Stimulated activated CD8-positive, alpha-beta memory T cell treated with anti-CD3 and anti-CD28 coated beads, Interleukin-7, amount 100 ng/mL, for 1 hour (primary cell): ENCODE measurements at places on chromosomes 11 and 22.

GRCh38 chr11:95923728-95924413 is at the start of gene MTMR2:
Gene MTMR2, minus strand, starts transcription at chr11:95924107. Its CDS starts 153 bp downstream, at chr11:95923954.
- DNase-seq, result peak; percentile 12

DNA sequence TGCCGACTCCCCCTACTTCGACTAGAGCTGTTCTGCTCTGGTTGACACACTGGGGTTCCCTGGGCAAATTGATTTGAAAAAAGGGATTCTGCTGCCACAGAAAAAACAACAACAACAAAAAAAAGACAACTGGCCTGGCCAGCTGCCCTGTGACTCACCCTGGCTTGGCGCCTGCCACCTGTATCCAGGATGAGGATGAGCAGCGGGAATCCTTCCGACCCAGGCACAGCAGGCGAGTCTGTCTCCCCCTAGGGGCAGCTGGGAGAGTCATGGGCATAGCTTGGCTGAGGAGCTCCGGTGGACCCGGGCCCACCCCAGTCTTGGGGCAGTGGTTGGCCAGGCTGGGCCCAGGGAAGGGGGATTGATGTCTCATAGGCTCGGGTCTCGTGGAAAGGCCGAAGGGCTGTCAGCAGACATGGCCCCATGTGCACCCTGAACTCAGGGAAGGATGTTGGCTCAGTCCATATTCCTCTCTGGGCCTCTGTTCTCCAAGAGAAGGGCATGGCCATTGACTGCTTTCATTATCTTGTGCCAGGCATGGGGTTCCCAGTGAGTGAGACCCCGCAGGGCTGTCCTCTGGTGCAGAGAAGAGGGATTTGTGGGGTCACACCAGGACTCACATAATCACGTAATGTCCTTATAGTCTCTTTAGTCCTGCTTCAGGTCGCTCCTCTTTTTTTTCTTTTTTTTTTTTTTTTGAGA is 10.4 kb upstream of the SUN2 start:
- DNase-seq, result no peak

GRCh38 chr11:42661942-42662341 is 649.9 kb upstream of the API5 start:
- DNase-seq, result no peak

DNA sequence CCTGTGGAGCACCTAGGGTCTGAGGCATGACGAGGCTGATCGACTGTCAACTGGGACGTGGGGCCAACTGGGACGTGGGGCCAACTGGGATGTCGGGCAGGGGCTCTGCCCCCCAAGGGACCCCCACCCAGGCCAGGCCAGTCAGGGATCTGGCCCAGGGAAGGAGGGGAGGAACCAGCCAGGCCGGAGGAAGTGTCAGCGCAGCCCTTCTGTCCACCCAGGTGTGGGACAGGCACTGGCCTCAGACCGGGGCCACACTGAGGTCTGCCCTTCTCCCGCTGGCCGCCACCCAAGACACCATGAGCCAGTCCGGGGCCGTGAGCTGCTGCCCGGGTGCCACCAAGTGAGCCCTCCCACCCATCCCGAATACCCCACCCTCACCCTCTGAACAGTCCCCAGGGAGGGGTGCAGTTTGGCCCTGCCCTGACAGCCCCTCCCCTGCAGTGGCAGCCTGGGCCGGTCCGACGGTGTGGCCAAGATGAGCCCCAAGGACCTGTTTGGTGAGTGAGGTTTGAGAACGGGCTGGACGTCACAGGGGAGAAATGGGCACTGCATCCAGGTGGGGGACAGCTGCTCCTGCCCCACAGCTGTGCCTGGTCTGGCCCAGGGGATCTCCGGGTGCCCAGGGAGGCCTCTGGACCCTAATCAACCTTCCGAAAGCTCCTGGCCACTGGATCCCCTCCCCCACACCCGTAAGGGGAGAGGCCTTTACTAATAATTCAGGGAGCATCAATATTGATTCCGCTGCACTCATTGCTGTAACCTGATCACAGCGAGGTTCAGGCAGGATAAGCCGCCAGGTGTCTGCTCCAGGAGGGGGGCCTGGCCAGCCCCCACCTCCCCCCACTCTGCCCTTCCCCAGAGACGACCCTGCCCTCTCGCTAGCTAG is 3.3 kb downstream of the EPS8L2 start:
- no peak for DNase-seq

GRCh38 chr11:125348674-125349309 is 147.3 kb downstream of the FEZ1 start:
- DNase-seq, result peak; percentile 23

DNA sequence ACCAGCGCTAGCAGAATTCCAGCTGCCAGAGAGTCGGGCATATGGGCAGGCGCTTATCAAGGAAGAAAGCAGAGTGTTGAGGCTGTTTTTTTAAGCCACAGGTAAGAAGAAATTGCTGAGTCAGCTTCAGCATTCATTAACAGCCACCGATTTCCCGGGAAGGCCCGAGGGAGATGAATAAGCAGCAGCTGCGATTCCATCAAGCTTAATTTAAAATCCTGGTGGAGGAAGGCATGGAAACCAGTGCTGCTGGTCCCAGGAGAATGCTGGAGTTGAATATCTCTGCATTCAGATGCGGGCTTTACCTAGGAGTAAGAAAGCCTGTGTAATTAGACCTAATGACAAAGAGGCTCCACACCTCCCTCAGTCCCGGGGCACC is 168.8 kb downstream of the BRD1 start:
- DNase-seq, result no peak

GRCh38 chr11:116698080-116698479 is 74.7 kb downstream of the BUD13 start:
- DNase-seq, result no peak

GRCh38 chr11:15903246-15903645 is 453.1 kb downstream of the SOX6 start:
- DNase-seq, result no peak

- DNase-seq, result no peak
Observed at GRCh38 chr11:63352144-63352543, 17.4 kb upstream of the SLC22A9 start.

- peak; percentile 49 for DNase-seq
Observed at GRCh38 chr11:66579017-66579606, 10.7 kb upstream of the CTSF start.

DNA sequence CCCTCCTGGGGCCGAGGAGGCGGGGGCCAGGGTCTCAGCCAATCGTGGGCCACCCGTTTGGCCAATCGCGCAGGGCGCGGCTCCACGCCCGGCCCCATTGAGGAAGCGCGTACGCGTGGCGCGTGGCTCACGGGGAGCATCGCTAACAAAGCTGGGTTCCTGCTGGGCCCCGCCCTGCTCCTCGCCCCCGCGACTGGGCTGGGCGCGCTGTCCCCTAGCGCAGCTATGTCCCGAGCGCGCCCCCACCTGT is 614 bp upstream of the ASCL2 start:
- peak; percentile 19 for DNase-seq

DNA sequence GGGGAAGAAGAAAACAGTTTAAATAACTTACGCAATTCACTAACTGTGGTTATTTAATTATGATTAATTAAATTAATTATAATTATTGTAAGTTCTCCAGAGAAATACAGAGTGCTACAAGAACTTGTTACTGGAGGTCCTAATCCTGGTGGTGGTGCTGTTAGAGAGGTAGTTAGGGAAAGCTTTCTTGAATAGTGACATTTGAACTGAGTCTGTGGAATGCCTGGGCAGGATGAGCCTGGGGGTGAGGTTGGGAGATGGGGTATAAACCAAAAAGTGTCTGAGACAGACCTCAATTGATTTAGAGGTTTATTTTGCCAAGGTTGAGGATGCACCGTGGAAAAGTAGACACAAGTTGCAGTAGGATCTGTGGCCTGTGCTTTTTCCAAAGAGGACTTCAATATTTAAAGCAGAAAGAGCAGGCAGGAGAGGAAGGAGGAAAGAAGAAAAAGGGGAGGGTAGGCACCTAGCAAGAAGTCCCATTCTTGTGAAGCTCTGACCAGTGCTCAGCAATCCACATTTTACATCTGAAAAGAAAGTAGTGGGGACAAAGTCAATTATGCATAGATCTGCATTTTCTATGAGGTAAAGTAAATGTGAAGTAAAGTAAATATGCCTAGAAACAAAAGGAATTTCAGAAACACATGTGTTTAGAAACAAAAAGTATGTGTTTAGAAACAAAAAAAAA is 4.4 kb upstream of the ZNF202 start:
- DNase-seq, result no peak

DNA sequence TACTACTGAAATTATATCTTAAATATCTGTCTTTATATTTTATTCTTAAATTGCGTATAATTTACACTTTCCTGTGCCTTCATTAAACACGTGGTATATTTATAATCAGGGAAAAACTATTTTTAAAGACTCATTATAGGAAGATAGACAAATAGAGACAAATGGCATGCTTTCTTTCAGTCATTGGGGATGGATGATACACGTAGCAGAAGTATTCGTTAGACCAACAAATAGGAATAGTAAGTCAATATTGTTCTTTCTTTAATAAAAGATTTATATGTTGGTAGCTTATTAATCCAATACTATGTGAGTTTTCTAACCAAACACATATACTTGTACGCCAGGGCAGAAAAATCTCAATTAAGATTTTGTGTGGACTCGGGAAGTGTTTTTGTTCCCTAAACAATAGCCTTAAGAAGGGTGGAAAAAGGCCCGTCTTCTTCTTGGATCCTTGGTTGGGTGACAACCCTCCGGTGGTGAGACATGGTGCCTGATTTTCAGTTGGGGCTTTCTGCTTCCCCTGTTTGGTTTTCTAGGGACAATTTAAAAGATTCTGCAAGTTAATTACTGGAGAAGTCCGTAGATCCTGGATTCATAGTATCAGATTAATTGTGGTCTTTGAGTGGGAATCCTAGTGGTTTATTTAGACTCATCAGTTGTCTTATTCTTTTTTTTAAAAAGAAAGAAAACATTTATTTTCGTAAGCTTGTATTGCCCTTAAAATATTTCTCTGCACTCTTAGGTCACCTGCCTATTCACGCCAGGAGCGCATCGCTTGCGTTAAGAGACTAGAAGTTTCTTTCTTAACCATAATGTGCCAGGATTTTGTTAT is 83.5 kb upstream of the WNT7B start:
- no peak for DNase-seq

DNA sequence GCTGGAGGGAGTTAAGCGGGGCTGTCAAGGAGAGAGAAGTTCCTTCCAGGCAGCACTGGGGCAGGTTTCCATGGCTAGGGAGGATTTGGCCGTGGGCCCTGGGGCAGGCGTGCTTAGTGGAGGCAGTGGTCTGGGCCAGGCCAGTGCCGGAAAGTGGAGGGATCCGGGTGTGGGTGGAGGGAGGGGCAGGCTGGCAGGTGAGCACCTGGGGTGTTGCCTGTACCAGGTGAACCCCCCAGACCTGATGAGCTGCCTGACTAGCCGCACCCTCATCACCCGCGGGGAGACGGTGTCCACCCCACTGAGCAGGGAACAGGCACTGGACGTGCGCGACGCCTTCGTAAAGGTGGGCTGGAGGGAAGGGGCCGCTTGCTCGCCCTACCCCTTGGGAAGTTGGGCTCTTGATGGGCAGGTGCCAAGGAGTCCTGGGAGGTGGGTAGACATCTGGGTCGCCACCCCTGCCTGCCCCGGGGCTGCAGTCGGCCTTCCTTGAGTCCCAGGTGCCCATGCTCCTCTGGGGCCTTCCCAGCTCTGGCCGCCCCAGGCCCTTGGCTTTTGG is 32.0 kb downstream of the MYO7A start:
- DNase-seq, result no peak

GRCh38 chr22:27397954-27398342 is 403.6 kb downstream of the MN1 start:
- no peak for DNase-seq

GRCh38 chr11:134244593-134244992 is 8.6 kb downstream of the THYN1 start:
- no peak for DNase-seq

GRCh38 chr22:30235687-30236170 is 10.8 kb downstream of the LIF start:
- no peak for DNase-seq

- DNase-seq, result no peak
Observed at GRCh38 chr11:75347781-75348566, 3.5 kb downstream of the ARRB1 start.

GRCh38 chr11:57340039-57340615 is 2.0 kb downstream of the P2RX3 start:
- DNase-seq, result no peak

- no peak for DNase-seq
Observed at GRCh38 chr11:62958547-62959421, 26.0 kb downstream of the SLC22A6 start.

- DNase-seq, result no peak
Observed at GRCh38 chr11:109527496-109527895, 105.5 kb downstream of the C11orf87 start.

DNA sequence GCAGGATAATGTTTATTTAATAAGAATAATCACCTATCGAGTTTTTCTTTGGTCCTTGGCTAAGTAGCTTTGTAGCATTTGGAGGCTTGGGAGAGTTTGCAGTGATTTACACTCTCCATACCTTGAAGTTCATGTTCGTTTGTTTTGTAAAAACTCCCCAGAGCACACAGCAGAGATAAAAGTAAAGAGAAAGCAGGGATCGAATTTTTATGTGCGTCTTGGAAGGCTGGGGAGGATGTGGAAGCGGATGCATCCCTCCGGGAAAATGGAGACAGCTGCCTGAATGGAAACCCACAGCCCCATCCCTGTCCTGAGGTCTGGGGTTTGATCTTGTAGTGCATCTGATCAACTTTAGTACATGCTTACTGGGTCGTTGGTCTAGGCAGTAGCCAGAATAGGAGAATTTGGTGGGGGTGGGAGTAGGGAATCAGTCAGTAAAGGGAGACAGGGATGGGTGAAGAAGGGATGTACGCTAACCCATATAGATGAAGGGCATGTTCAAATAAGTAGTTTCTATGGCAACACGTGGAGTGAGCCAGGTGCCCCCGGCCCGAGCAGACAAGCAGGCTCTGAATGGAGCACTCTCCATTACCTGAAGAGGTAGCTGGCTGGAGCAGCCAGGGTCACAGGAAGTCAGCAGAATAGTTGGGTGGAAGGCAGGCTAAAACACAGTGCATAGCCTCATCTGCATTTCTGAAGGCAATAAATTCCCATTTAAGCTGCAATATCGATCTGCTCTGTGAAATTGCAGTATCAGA is 147.8 kb downstream of the COMMD9 start:
- no peak for DNase-seq

GRCh38 chr22:45846952-45847351 is 130.0 kb downstream of the WNT7B start:
- no peak for DNase-seq

GRCh38 chr22:20247010-20247505 is 21.1 kb downstream of the RTN4R start:
- DNase-seq, result no peak

DNA sequence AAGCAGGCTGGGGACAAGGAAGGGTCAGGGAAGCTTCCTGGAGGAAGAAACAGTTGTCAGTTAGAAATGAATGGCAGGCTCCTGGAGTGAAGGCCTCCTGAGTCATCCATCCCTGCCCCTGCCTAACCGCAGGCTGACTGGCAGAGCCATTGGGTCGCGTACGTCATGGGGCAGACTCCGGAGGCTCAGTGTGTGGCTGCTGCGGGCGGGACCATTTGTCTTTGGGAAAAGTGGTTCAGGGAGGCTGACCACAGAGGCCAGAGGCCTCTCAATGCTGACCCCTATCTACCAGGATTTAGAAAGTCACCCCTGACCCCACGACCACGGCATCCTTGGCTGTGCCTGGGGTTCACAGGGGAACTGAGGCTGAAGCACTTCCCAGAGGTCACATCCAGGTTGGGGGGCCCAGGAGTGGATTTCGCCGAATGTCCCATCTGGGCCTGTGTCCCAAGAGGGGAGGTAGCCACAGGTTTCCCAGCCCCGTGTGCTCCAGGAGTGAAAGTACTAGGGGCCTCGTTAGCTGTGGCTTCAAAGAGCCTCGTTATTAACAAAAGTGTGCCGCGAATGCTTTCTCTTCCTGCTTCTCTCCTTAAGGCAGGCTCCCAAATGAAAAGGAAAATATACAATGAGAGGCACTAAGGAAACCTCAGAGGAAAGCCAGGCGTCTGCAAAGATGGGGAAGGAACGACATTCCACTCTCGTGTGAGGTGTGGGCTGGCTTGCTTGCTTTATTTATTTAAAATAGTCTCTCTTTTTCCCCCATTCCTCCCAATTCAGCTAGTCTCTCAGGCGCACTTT is 58.9 kb downstream of the FLRT1 start:
- DNase-seq, result no peak
